ENCODE measurements at places on chromosomes 2 and 18. TPM values are rescaled to one million over a fixed set of nuclear protein-coding genes. Genes with fewer than 3 reads are reported as not detected.

The CDH7 gene
- 40.7 TPM for total RNA-seq

The UGT1A10 gene
- total RNA-seq, result not detected

The PSMA8 gene
- total RNA-seq, result not detected

The SPEG gene
- 17.4 TPM for total RNA-seq

The PELI1 gene
- total RNA-seq, result 53.4 TPM

The FOXI3 gene
- total RNA-seq, result 7.1 TPM

The ABCG8 gene
- 0.27 TPM for total RNA-seq

The SPP2 gene
- total RNA-seq, result not detected

The MPP4 gene
- 156 TPM for total RNA-seq

The CASP10 gene
- 11.5 TPM for total RNA-seq

The SLC30A3 gene
- 0.27 TPM for total RNA-seq

The C1GALT1C1L gene
- 1.3 TPM for total RNA-seq

The ASXL3 gene
- total RNA-seq, result 30.6 TPM

The PUM2 gene
- total RNA-seq, result 216 TPM

The INHBB gene
- 25.7 TPM for total RNA-seq

The SLC5A7 gene
- total RNA-seq, result 1.1 TPM

The STAT4 gene
- 5.8 TPM for total RNA-seq

The SERPINB11 gene
- total RNA-seq, result 0.93 TPM

The WDR12 gene
- 20.2 TPM for total RNA-seq

The GREB1L gene
- 14.9 TPM for total RNA-seq

The WDR33 gene
- total RNA-seq, result 97.8 TPM

The G6PC2 gene
- total RNA-seq, result 4.2 TPM

The RFTN2 gene
- 30.3 TPM for total RNA-seq

The ZAP70 gene
- total RNA-seq, result 1.5 TPM

The DUSP2 gene
- 8.1 TPM for total RNA-seq

The TWIST2 gene
- total RNA-seq, result 12.3 TPM

The TGFA gene
- total RNA-seq, result 3.4 TPM

The GPBAR1 gene
- not detected for total RNA-seq

The RTP5 gene
- not detected for total RNA-seq

The BMP10 gene
- not detected for total RNA-seq

The FMNL2 gene
- total RNA-seq, result 73.3 TPM

The MSGN1 gene
- total RNA-seq, result not detected

The SCN1A gene
- 10.5 TPM for total RNA-seq

The ZNF142 gene
- 21.8 TPM for total RNA-seq

The CD8B gene
- 0.71 TPM for total RNA-seq

The TBC1D8 gene
- total RNA-seq, result 20.8 TPM

The GYPC gene
- 29.0 TPM for total RNA-seq

The PTPRM gene
- 99.3 TPM for total RNA-seq

The HRH4 gene
- total RNA-seq, result not detected

Measured in camera-type eye (tissue), 1 donor.